SW 1271 (cell line): ENCODE measurements at places on chromosomes 4 and X.

- DNase-seq, result no peak
Observed at GRCh38 chr4:40379248-40379647, 44.1 kb downstream of the CHRNA9 start.

DNA sequence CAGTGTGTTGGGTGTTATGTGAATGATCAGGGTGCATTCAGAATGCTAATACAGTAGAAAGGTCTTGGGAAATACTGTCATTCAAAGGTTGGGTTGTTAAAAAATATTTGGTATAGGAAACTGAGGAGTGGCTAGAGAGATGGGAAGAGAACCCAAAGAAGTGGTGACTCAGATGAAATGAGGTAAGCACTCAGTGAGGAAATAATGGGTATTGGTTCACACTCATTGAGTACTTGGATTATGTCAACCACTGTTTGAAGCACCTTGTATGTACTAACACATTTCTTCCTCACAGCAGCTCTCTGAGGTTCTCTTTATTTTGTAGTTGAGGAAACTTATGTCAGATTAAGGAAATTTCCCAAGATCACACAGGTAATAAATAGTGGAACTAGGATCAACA lies 40.8 kb upstream of the NUDT6 start:
- DNase-seq, result no peak

DNA sequence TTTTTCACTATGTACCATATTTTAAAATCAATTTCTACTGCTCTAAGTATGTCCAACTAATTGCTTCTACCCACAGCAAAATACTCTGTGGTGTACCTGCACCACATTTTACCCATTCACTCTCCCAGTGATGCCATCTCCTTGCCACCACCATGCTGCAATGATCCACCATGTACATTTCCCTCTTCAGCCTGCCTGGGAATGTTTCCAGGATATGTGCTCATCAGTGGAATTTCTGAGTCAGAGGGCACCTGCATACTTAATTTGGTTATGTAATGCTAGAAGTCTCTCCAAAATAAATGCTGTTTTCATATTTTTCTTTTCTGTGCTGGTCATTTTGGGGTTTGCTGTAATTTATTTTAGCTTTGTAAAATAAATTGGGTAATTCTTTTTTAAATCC lies 33.2 kb upstream of the OCIAD2 start:
- DNase-seq, result peak; percentile 78

DNA sequence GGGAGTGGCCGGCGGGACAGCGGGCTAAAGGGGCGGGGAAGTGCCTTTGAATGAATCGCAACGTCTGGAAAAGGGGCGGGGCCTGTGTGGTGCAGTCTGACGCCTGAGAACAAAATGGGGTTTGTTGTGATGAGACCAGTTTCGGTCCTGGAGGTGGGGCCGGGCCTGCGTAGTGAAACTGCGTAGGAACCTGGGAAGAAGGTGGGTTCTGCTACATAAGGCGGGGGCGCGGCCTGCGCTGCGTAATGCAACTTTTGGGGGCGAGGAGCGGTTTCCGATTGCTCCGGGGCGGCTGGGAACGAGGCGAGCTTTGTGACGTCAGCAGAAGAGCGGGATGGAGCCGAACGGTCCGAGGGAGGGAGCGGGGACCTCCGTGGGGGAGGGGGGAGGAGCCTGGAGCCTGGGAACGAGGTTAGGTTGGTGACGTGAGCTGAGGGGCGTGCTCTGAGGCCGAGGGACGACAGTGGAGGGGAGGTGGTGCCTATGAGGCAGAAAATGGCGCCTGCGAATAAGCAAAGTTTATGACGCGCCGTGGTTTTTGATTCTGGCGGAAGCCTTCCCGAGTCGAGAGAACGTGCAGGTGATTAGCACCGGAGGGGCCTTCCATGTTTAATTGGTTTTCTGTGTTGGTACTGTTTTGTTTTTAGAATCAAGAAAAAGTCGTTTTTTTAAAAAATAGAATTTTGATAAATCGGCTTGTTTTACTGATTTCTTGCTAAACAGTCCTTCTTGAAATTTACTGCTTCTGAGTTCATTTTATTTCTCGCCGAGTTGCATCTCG lies 714 bp downstream of the USP11 start:
- DNase-seq, result peak; percentile 87

GRCh38 chrX:40262157-40263013 lies 164.6 kb upstream of the BCOR start:
- peak; percentile 3 for DNase-seq
